Endothelial cell (in vitro differentiated cells): ENCODE measurements at places on chromosomes 11 and 22. TPM values are rescaled to one million over a fixed set of nuclear protein-coding genes. Genes with fewer than 3 reads are reported as not detected.

The XKR3 gene
- total RNA-seq = not detected

The DDX6 gene
- total RNA-seq = 165 TPM

DNA sequence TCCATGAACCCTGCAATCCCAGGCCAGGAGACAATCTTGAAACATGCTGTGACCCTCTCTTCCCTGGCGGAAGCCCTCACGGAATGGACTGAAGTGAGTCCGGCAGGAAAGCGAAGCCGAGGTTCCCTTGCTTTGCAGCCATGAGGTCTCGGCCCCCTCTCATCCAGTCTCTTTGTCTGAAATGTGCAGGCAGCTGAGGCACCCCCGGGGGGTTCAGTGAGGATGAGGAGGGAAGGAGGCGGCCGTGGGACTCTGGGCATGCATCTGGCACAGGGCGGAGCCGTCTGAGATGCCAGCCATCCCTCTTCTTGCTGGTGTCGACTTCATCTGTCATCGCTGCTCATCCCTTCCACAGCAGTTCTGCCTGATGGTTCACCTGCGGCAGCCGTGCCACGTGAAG is 1485.7 kb downstream of the BRD1 start:
- H3K27me3 ChIP-seq = peaks cover 14% of the 10 kb centered on the region
- no peaks in the 10 kb centered on the region for H3K4me1 ChIP-seq
- H3K4me3 ChIP-seq = no peak overlapping the region
- H3K27ac ChIP-seq = no peak overlapping the region

DNA sequence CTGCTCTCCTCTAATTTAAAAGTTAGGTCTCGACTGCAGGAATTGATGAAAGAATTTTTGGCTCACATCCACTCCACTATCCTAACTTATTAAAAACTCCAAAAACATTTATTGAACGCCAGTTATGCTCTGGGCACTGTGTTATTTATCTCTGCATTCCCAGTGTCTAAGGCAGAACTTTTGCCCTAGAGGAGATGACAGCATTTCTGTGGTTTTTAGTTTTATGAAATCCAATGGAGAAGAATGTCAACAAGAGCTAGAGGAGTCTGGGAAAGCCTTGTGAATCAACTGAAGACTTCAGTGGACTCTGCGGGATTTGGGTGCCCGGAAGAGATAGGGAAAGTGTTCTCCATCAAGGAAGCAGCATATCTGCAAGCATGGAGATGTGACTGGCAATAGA is 217.0 kb upstream of the PGR start:
- no peak overlapping the region for H3K4me3 ChIP-seq
- no peaks in the 10 kb centered on the region for H3K27me3 ChIP-seq
- DNase-seq = no peak
- H3K36me3 ChIP-seq = no peaks in the 10 kb centered on the region

- peaks cover 12% of the 10 kb centered on the region for H3K4me1 ChIP-seq
- peaks cover 14% of the 10 kb centered on the region for H3K36me3 ChIP-seq
These were observed 83.8 kb upstream of the ATXN10 start for GRCh38 chr22:45587638-45588505.

DNA sequence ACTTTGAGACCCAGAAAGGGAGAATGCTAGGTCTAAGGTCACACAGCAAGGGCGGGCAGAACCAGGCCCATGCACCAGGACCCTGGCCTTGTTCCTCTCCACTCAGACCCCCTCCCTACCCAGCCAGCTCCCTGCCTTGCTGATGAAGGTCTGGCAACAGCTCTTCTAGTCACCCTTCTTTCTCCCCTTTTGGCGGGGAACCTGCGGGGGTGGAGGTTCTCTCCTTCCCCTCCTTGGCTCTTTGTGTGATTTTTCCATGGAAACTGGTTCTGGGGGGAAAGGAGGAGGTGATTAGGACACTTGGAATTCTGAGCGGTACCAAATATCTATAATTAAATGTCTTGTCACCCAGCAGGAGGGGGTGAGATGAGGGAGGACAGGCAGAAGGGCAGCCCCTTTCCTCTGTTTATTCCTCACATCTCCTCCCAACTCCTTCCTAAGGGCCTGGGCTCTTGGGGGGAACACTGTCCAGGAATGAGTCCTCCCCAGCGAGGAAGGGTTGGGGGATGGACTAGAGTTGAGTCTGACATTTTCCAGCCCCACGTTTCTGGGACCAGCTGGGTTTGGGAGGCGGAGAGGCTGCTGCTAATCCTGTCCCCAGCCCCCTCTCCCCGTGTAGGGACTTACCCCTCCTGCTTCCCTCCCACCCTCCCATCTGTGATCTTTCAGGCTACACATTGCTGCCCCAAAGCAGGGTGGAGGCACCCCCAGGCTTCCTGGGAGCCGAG is 7.4 kb downstream of the ARHGEF17 start:
- peaks cover 31% of the 10 kb centered on the region for H3K36me3 ChIP-seq
- H3K27me3 ChIP-seq = peaks cover 12% of the 10 kb centered on the region
- no peak overlapping the region for H3K4me3 ChIP-seq
- no peak overlapping the region for H3K27ac ChIP-seq
- peaks cover 47% of the 10 kb centered on the region for H3K4me1 ChIP-seq

- no peaks in the 10 kb centered on the region for H3K4me1 ChIP-seq
- no peak overlapping the region for H3K4me3 ChIP-seq
- no peaks in the 10 kb centered on the region for H3K36me3 ChIP-seq
- H3K27me3 ChIP-seq = no peaks in the 10 kb centered on the region
- DNase-seq = no peak
- no peak overlapping the region for H3K27ac ChIP-seq
These were observed 552.4 kb upstream of the ANO5 start for GRCh38 chr11:21640491-21640890.

DNA sequence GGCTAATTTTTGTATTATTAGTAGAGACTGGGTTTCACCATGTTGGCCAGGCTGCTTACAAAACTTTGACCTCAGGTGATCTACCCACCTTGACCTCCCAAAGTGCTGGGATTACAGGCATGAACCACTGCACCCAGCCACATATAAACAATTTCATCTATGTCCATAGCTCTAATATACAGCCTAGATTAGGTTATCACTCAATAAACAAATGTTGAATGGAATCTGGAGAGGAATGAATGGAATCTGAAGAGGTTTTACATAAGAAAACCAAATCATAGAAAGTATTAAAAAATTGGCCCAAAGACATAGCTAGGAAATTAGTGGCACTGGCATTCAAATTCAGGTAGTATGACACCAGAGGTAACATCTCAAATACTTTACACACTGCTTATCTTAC is 1401.4 kb upstream of the TENM4 start:
- no peak overlapping the region for H3K27ac ChIP-seq
- DNase-seq = no peak
- H3K36me3 ChIP-seq = no peaks in the 10 kb centered on the region
- no peaks in the 10 kb centered on the region for H3K27me3 ChIP-seq
- H3K4me3 ChIP-seq = no peak overlapping the region
